Left forelimb (tissue), 1 donor: ENCODE measurements at places on chromosomes 7 and 10.

- DNase-seq: no peak
Measured at GRCh38 chr10:68178592-68178991, 53.3 kb downstream of the ATOH7 start.

GRCh38 chr10:129770286-129770685 is 193.8 kb downstream of the EBF3 start:
- no peak for DNase-seq

- DNase-seq: no peak
Measured at GRCh38 chr10:235915-236314, 100.7 kb downstream of the ZMYND11 start.

GRCh38 chr7:102424129-102424551 is 9.2 kb upstream of the ORAI2 start:
- no peak for DNase-seq

- DNase-seq: no peak
Measured at GRCh38 chr10:89520706-89521105, 14.7 kb downstream of the SLC16A12 start.

GRCh38 chr7:77200542-77200941 is 923 bp upstream of the FGL2 start:
- no peak for DNase-seq

DNA sequence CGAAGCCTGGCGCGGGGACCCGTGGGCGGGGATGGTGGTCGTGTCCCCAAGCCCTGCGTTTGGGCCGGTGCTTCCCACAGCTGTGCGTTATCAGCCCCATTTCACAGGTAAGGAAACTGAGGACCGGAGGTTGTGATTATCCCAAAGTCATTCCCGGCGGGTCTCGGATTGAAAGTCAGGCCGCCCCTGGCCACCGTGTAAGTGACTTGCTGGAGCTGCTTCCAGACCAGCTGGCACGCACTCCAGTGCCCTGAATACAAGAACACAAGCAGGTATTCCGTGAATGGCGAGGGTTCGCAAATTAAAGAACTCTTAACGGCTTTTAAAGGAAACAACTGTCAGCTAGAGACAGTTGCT is 675 bp upstream of the ATE1 start:
- no peak for DNase-seq

- DNase-seq: no peak
Measured at GRCh38 chr7:2518737-2519118, 846 bp upstream of the LFNG start.

- peak; percentile 54 for DNase-seq
Measured at GRCh38 chr10:132710746-132711612, 75.0 kb downstream of the NKX6-2 start.

GRCh38 chr7:44530990-44531389 is 10.1 kb downstream of the NPC1L1 start:
- DNase-seq: no peak

GRCh38 chr7:73345538-73345937 is 17.6 kb downstream of the FKBP6 start:
- no peak for DNase-seq

- DNase-seq: no peak
Measured at GRCh38 chr10:493391-494148, 195.9 kb downstream of the DIP2C start.

DNA sequence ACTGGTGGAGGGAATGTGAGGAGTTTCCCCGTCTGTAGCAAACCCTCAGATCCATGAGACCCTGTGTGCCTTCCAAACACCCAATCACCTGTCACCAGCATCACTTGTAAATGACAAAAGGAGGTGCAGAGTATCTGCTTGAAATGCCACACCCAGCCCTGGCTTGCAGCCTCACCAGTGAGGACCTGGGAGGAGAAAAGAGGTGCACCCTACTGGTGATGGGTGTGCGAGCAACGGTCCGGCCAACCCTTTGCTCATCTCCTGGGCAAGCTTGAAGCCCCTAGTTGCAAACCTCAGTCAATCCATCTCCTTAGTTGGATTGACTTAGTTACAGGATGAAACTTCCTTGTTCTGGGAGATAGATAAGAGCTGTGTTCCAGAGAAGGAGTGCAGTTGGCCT is 62.4 kb upstream of the WAPL start:
- DNase-seq: no peak

DNA sequence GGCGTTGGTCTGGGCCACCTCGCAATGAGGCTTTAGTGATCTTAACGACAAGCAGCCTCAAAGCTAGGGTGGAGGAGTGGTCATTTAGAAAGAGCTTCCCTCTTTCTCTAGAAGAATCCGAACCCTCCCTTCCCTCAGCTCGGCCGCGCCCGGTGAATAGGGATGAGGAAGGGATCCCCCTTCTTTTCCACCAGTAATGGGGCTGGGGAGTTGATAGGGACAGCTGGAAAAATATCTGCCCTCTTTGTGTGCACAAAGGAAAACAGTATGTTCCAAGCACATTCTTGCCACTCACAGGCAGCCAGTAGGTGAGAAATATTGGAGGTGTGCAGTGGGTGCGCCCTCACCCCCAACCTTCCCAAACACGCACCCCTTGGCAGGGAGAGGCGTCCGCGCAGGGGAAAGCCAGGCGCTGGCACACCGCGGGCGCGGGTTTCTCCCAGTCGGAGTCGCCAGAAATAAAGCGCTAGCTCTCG is 6.5 kb downstream of the DLX5 start:
- no peak for DNase-seq

- DNase-seq: no peak
Measured at GRCh38 chr10:71204746-71205145, 7.6 kb upstream of the UNC5B start.

DNA sequence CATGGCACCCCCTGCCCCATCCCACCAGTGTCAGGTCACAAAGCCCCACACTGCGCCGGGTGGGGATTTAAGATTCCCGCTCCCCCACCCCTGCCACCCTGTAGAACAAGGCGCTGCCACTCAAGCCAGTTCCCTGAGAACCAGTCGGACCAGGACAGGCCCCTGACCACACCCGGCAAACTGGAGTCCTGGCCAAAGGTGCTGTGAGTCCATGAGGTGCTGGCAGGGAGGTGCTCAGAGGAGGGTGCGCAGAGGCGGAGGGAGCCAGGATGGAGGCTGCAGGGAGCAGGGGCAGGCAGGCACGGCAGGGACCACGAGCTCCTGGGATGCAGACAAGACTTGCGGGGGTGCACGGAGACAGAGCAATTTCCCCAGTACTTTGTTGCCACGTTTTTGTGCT is 19.7 kb upstream of the GDI2 start:
- no peak for DNase-seq

DNA sequence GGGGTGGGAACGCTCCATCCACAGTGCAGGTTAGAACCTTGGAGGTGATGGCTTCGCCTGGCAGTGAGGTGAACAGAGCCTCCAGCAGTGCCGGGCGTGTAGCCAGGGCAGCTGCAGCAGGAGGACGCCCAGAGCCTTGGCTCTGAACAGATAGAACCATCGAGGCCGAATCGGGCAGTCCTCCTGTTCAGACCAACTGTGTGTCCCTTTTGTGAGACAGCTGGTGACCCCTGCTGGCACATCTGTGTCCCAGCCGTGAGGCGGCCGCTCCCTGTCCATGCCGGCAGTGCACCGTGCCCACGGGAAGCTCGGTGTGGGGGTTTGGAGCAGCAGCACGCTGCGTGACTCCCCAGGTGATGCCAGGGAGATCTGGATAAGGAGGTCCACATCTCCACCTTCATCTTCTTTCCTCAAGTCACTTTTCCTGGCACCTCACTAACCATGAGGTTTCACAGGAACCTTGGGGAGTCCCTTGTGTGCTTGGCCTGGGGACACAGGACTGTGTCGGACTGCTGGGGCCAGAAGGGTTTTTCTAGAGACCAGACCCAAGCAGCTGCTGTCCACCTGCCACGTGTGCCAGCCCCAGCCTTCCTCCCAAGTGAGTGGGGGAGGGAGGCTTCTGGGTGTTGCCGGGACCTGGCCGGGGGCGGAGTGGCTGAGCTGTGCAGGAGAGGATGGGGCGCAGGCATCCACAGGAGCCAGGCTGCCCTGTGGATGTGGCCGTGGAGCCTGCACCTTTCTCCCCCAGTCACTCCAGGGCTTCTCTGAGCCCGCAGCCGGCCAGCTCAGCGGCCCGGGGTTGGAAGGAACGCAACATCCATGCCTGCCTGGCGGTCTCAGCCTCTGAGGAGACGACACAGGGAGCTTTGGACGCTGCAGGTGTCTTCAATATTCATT is 69.4 kb downstream of the DNAJB6 start:
- no peak for DNase-seq

DNA sequence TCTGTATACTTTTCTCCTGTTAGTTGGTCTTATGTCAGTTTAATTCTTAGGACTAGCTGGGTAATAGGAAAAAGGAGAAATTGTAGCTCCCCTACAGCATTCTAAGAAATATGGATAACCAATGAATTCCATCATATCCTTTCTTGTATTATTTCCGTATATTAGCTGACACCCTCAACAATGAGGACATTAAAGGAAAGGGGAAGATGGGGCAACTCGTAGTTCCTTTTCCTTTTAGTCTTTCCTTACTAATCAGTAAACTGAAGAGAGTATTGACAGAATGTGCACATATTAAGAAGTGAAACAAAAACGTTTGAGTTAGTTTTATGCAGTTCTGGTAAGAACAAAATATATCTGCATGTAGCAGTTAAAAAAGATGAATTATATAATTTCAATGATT is 35.1 kb upstream of the C10orf67 start:
- DNase-seq: no peak

DNA sequence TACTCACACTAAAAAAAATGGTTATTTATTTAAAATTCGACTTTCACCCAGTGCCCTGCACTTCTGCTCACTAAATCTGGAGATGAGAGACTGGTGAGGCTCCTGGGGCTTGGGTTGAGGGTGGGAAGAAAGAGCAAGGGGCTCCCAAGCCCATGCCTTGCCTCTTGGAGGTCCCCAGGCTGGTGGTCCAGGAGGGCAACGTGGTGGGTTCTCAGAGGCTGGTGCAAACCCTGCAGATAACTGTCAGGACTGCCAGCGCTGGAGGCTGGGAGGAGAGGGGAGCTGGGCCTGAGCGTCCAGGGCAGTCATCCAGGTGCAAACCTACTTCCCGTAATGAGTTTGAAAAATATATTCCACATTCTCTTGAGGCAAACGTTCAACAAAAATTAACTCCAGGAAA is 528.3 kb downstream of the GLRX3 start:
- DNase-seq: no peak

DNA sequence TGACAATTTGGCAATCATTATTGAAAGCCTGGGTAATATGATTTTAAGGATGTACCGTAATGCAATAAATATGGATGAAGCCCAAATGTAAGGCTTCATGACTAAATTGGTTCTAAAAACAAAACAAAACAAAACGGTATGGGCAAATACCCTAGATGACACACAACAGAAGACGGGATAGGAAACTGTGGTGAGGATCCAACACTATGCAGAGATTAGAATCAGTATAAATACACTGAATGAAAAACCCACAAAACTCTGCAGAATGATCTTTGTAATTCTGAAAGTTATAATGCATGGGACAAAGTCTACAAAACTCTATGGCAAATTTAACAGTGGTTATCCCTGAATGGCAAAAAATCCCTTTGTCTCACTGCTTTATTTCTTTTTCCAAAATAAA is 57.6 kb downstream of the MALSU1 start:
- DNase-seq: no peak

DNA sequence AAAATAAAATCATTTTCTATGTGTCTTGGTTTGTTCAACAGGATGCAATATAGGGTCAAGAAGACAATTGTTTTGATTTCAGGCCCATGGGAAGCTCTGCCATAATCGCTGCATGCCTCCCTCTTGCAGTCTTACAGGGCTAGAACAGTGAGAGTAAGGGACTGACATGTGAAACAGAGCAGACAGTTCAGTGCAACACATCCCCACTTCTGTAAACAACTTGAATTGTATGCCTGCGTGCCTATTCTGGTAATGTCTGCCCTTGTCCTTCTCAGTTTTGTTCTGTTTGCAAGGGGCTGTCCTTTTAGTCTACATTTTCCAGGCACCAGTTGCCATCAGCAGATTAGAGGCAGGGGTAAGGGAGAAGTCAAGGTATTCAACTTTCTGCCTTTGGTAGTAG is 34.8 kb upstream of the GPR37 start:
- no peak for DNase-seq

DNA sequence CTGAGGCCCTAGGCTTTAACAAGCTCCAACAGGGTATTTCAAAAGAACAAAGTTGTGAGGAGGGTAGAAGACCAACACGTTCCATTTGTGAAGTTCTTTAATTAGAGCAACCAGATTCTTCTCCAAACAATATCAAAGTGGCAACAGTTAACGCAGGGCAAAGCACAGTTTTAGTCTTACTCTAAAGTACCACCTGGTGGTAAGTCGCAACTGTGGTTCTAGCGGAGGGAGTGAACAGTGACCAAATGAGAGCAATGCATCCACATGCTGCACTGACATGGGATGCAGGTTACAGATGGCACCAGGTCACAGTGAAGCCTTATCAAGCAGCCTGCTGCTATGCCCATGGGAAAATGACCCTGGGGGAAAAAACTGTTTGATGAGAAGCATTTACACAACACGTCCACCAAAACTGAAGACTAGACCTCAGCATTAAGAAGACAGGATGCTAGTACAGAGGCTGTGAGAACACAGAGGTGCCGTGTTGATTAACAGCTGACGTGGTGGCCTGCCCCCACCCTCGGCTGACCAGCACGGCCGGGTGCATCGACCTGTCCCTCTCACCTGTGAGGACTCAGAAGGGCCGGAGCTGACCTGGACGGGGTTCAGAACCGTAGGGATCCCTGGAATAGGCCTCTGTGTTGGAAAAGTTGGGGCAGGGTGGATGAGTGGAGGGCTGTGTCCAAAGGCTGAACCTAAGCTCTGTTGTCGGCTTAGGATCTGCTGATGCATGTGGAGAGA is 211.2 kb downstream of the GLI3 start:
- DNase-seq: no peak

DNA sequence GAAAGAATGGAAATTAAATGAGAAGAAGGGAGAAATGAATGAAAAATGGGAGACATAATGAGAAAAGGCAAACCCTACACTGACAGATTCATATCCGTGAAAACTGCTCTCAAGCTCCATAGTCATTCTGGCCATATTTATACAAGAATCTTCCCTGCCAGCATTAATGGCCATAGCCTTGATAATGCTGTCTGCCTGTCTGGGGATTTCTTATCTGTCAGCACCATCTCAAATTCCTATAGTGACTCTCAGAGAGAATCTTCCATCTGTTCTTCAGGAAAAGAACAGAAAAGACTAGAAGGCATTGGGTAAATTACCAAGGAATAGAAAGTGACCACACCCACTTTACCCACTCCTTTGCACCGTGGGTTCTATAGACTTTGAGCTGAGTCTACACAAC is 295.9 kb downstream of the PLXNA4 start:
- no peak for DNase-seq

GRCh38 chr7:29639386-29639785 is 75.8 kb downstream of the PRR15 start:
- no peak for DNase-seq

GRCh38 chr10:16493884-16494536 is 27.7 kb downstream of the C1QL3 start:
- no peak for DNase-seq

DNA sequence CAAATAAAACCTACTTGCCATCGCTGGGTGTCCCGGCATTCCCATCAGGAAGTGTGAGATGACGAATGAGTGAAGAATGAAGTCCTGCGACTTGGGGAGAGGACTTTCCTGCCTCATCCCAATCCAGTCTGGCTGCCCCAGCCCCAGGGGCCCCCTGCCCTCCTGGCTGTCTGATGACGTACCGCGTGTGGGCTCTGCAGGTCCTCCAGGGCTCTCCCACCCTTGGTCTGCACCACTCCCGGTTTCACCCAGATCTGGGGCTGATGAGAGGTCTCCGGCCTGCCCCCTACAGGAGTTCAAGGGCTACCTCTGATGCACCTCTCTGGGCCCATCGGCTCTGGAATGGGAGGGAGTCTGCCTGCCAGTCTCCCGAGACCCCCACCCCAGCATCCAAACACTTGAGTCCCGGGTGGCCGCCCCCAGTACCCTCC is 9.8 kb downstream of the ATP6V1F start:
- no peak for DNase-seq
